Parietal lobe (tissue), 2 donors: ENCODE measurements at places on chromosomes 13 and 19. TPM values are rescaled to one million over a fixed set of nuclear protein-coding genes. Genes with fewer than 3 reads are reported as not detected.

The TYK2 gene
- 67.6 TPM for total RNA-seq

The SLC46A3 gene
- total RNA-seq, result 2.8 TPM

The ZNF155 gene
- total RNA-seq, result 20.7 TPM

The ZNF600 gene
- 1.9 TPM for total RNA-seq

The GPR4 gene
- 0.31 TPM for total RNA-seq

The TMEM255B gene
- 0.31 TPM for total RNA-seq

The DAPK3 gene
- 62.6 TPM for total RNA-seq

The ZNF763 gene
- total RNA-seq, result 9.1 TPM

The N4BP2L2 gene
- total RNA-seq, result 244 TPM
